HCT116 (cell line): ENCODE measurements at places on chromosomes 3 and 15.

DNA sequence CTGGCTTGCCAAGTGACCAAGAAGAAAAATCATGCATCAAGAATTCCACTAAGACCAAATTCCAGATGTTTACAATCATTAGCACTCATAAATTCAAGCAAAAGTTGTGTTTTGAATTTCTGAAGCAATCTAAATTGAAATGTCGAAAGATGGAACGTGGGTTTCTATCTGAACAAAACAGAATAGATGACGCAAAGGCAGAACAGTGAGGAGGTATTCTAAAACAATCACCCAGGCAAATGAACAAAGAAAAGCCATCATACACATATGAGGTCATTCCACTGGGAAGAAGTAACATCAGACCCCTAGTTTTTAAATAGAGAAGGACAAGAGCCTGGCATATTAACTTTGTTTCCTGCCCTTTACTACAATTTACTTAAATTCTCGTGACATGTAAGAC is 58.0 kb downstream of the MCF2L2 start:
- no peak for DNase-seq

GRCh38 chr3:58048301-58048700 is 40.1 kb downstream of the FLNB start:
- no peak for DNase-seq

DNA sequence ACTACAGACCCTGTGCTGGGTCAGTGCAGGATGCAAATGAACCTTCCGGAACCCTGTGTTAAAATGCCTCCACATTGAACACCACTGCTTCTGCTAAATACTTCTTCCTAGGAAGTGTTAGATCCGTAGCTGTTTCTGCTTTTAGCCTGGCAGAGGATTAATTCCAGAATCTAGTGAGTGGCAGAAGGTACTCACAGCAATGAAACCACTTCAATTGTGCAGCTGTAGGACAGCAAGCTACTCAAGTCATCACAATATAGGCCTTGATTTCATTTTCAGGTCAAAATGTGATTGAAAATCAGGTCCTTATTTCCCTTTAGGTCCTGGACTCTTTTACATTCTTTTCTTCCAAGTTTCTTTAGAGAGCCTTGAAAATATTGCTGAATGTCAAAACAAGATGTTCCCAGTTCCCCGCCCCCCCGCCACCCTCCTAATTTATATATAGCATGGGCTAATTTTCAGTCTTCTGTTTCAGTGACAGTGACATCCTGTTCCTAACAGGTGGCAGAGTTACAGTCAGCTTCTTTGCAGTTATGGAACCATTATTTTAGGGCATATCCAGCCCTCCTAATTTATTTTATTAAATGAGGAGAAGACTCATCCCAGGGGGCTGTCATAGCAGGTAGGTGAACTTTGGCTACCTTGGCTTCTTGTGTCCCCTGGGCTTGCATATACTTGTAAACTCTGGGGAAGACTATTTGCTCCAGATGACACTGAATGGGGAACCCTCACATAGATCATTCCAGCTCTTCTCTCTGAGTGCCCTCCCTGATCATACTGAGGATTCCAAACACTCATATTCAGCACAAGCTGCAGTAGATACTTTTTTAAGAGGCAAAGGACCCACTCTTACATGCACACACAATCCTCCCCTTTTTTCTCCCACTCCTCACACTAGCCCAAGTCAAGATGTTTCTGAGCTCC is 28.0 kb upstream of the ARNT2 start:
- DNase-seq = no peak

DNA sequence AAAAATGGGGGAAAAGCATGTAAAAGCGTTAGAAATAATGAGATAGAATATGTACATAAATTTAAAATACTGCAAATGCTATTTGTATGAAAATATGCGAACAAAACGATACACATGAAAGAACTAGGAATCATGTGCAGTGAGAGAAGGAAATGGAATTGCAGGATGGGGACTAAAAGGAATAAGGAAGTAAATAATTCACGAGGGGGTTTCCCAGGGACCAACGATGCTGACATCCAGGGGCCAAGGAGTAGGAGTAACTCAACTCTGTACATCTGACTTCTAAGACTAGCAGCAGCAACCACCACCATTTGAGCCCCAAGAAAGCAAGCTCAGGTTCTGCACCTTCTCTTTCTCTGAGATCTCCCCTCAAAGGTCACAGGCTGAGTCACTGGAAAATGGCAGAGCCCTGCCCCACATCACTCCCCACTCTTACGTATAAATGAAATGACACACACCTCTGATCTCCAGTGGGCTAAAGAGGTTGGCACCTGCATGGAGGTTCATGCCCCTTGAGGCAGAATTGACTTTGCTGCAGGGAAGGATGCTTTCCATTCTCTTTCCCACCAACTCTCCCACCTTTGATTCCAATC is 100.0 kb upstream of the DLG1 start:
- no peak for DNase-seq

DNA sequence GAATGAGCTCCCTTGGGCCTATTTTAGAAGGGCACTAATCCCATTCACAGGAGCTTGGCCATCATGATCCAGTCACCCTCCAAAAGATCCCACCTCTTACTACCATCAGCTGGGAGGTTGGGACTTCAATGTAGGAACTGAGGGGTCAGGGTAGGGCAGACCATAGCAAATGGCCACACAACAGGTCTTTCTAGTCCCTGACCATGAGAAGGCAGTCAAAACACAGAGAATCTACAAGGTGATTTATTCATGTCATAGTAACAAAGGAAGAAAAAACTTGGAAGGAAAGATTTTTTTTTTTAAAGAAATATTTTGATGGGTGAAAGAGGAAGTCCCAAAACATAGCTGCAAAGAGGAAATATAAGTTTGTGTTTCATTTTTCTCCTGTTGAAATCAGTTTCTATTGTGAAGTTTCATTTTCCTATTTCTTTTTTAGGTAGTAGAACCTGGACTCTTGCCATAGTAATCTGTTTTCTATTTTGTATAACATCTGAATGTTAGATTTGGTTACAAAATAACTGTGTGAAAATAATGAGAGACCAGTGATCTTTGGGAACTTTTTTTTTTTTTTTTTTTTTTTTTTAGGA is 23.5 kb upstream of the TNFSF10 start:
- DNase-seq = no peak

DNA sequence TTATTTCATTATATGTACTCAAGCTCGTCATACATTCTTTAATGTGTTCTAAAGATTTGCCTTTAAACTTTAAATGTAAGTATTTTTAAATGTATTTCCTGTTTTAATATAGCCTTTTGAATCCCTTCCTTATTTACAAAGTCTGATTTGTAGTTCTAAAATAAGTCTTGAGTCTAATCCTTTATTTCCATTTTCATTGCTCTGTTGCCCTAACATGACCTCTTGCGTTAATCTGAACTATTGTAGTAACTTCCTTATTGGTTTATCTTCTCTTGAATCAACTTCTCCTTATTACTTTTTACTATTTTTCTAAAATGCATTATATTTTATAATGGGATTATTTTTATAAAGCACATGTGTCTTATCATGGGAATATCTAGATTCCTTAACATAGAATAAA is 24.0 kb downstream of the KNL1 start:
- no peak for DNase-seq

- DNase-seq = no peak
Observed at GRCh38 chr3:23189187-23189586, 13.9 kb upstream of the UBE2E2 start.

DNA sequence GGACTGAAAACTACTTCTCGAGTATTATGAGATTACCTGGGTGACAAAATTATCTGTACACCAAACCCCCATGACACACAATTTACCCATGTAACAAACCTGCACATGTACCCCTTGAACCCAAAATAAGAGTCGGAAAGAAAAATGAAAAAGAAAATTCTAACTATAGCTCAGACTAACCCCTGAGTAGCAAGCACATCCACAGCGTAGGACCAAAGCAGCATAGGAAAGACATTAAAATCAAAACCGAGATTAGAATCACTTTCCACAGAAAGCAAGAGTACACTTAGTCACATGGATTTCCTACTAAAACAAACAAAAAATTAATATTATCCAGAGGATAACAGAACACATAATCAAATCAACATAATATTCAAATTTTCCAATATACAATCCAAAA is 6.3 kb upstream of the PIK3CA start:
- no peak for DNase-seq

DNA sequence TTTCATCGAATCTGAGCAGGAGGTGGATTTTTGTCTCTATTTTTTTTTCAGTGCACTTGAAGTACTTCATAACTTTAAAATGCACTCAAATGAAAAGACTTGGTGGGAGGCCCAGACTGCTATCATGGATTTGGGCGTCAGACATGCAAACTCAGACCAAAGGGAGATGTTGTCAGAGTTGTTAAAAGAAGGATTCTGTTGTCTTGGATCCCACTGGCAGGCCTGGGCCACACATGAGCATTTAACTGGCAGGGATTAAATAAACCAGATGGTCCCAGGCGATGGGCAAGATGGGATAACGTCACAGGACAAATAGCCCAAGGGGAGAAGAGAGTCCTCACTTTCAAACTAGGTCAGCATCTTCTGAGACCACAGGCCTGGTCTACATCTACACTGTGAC is 15.4 kb downstream of the RTP1 start:
- no peak for DNase-seq

GRCh38 chr3:24278543-24278942 is 216.1 kb downstream of the THRB start:
- DNase-seq = no peak

DNA sequence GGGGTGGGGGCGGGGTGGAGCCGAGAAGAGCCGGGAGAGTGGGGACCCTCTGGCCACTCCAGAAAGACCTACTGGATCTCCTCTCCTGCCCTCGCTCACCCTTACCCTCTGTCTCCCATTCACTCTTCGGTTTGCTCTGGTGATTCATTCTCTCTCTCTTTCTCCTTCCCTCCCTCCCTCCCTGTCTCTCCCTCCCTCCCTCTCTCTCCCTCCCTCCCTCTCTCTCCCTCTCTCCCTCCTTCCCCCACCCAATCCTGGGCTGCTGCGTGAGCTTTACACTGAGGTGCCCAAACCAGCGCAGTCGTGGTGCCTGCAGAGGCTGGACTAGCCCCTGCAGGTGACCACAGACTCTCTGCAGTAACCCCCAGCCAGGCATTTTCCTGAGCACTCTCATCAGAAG is 32.2 kb upstream of the ADAMTS17 start:
- no peak for DNase-seq

GRCh38 chr3:71421820-71422566 is 161.5 kb downstream of the FOXP1 start:
- no peak for DNase-seq

DNA sequence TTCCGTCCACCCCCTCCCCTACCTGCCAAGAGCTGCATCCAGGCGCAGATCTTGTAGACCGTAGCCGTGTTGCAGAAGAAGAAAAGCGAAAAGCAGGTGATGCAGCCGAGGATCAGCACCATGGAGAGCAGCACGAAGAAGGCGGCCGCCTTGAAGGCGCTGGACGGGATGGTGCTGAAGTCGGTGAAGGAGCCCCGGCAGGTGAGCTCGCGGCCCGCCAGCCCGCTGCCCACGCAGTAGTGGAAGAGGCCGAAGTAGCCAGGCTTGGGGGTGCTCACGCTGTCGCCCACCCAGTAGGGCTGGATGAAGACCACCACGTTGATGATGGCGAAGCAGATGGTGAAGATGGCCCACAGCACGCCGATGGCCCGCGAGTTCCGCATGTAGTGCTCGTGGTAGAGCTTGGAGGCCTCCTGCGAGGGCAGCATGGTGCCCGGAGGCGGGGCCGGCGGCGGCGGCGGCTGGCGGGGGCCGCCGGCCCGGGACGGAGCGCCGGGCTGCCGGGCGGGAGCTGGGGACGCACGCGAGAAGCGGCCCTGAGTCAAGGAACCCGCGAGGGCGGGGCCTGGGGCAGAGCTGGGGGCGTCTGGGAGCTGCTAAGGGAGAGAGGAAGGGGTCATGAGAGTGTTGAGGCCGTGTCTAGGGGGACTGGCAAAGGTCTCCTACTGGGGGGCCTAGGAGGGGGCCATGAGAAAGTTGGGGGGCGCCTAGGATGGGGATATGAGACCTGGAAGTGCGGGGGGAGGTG is 1.2 kb downstream of the LHFPL4 start:
- no peak for DNase-seq

- DNase-seq = no peak
Observed at GRCh38 chr15:50774450-50774849, 8.9 kb upstream of the SPPL2A start.

DNA sequence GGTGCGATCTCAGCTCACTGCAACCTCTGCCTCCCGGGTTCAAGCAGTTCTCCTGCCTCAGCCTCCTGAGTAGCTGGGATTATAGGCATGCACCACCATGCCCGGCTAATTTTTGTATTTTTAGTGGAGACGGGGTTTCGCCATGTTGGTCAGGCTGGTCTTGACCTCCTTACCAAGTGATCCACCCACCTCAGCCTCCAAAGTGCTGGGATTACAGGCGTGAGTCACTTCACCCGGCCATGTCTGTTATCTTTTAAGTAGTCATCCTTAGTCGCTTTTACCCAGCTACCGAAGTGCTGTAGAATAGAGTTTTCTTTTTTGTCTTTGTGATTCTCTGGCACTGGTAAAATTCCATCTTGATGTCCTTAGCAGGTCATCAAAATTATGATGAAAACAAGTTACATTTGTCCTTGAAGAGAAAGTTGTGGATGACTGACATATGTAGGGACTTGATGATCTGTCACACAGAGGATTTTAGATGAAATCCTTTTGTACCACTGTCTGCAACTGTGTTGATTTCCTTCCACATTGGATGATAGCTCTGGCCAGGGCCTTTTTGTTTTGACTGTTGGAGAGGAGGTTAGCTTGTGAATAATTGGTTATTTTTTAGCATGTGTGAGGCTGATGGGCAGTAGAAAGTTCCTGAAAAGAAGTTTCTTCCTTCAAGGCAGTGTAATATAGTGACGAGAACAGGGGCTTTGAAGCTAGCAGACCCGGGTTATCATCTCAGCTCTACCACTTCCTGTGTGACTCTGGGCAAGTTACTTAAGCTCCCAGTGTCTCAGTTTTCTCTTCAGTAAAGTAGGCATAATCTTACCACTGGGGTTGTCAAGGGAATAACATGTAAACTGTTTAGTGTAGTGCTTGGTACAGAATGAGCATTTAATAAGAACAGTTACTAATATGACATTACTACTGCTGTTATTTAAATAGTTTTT is 18.8 kb downstream of the ATG7 start:
- DNase-seq = no peak

GRCh38 chr3:127035677-127036076 is 52.8 kb downstream of the PLXNA1 start:
- peak; percentile 76 for DNase-seq

DNA sequence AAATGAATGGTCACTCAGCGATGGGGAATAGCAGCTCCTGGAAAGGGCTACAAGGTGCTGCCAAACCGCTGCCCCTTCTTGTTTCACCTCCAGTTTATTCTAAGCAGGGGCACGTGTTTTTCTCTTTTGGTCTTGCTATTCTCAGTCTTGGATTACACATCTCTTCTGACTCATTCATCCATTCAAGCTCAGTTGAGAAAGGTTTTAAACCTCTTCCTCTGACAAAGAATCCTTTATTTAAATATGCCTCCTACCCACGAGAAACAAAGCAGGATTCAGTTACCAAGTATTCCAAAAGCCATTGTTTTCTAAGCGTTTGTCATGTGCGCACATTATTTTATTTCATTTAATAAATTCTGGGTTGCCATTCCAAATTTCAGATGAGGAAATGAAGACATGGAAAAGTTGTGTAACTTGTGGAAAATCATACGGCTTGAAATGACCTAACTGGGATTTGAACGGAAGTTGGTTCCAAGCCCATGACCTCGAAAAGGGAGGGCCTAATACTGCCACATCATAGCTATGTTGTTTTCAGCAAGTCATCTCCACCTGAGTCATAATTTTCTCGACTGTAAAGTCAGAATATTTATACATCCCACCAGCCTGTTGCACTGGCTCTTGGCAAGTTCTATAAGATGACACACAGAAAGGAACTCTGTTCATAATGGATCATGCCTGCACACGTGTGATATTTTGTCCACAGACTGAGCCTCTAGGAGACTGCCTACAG is 292.0 kb upstream of the SLCO3A1 start:
- no peak for DNase-seq
